Stimulated activated naive CD4-positive, alpha-beta T cell treated with Interleukin-2 at 50 U/mL for 16 hours (primary cell): ENCODE measurements at places on chromosomes 1 and 21.

- DNase-seq = no peak
These were observed 725.5 kb upstream of the CHRM3 start for GRCh38 chr1:238660849-238661248.

- DNase-seq = no peak
These were observed 48.8 kb downstream of the ATP5PO start for GRCh38 chr21:33866826-33867225.

- no peak for DNase-seq
These were observed 64.0 kb downstream of the KIF21B start for GRCh38 chr1:200959411-200959921.

- DNase-seq = no peak
These were observed 46.7 kb upstream of the LBR start for GRCh38 chr1:225474439-225474985.

- no peak for DNase-seq
These were observed 13.3 kb downstream of the CSF1 start for GRCh38 chr1:109923946-109924275.
